ENCODE measurements at places on chromosomes 11 and 22.

DNA sequence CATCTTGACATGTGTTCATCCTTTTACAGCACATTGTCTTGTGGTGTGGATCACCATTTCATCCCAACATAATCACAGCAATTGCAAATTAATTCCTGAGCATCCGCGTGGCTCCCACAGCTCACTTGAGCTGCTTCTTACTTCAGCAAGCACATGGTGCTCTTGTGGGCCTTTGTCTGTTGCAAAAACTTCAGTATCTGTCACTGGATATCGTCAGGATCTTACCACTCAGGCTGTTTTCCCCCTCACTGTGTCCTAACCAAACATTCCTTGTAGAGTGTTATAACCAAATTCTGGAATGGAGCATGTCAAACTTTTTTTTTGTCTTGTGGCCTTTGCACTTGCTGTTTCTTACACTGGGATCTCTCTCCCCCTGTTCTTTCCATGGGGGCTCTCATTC, 683.1 kb upstream of the ARHGAP42 start:
- no peak for DNase-seq

DNA sequence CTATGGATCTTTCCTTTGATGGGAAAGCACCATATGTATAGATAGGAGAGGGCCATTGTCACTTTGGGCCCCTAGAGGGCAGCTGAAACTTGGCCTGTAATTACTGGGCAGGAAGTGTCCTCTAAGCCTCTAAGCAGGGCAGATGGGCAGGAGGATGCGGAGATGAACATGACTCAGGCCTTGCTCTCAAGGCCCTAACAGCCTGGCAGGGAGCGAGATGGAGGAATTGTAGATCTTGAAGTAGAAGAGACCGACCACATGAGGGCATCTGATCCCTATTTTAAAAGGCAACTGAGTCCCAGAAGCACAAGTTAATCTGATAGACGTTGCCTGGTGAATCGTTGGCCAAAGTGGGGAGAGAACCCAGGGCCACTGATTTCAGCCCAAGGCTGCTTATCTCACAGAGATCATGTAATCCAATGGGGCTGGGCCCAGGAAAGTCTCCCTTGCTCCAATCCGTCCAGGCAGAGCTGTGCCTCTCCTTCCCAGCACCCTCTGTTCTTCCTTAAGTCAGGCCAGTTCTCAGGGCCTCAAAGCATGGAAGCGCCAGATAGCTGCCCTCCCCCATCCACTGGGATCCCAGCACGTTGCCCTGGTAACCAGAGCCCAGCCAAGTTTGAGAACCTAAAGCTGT, 2.5 kb upstream of the SEPTIN3 start:
- DNase-seq: no peak

DNA sequence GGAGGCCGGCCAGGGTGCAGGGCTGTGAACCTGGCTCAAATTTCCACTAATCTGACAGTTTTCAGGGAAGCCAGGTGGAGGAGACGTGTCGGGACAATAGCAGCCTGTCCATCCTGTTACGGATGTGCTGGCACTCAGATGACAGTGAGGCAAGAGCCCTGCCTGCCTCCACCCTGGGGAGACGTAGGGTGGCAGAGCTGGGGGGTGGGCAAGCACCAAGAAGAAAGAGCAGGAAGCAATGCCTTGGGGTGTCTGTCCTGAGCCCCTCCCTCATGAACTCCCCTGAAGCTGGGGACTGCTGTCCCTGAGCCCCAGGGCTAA, 10.0 kb upstream of the TRIM29 start:
- DNase-seq: no peak

DNA sequence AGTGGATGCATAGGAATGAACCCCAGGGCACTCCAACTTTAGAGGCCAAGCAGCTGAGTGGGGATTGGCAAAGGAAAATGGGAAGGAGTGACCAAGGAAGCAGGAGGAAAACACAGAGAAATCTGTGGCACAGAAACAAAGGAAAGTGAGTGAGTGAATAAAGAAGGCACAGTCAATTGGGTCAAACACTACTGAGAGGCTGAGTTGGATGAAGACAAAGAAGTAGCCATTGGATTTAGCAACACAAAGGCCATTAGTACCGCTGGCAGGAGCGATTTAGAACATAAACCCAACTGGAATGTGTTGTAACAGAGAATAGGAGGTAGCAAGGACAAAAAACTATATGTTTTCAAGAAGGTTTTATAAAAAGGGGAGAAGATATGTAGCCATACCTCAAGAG, 6.6 kb upstream of the NXPE1 start:
- no peak for DNase-seq

DNA sequence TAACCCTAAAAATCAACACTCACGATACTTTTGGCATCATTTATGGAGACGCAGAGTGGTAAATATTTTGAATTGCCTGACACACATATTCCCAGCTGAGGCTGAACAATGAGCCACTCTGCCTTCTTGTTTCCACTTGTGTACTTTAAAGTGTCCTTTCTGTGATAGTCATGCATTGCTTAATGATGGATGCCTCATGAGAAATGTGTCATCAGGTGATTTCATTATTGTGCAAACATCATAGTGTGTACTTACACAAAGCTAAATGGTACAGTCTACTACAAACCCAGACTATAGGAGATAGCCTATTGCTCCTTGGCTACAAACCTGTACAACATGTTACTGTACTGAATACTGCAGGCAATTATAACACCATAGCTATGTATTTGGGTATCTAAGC, 44.2 kb downstream of the MRE11 start:
- DNase-seq: no peak

GRCh38 chr11:126718276-126718675, 282.3 kb downstream of the KIRREL3 start:
- no peak for DNase-seq

- DNase-seq: no peak
These were observed 36.7 kb downstream of the ELF5 start for GRCh38 chr11:34476849-34477248.

GRCh38 chr22:49687786-49688515, 139.7 kb downstream of the BRD1 start:
- DNase-seq: no peak

- no peak for DNase-seq
These were observed 5.1 kb downstream of the TSPAN18 start for GRCh38 chr11:44731685-44732430.

DNA sequence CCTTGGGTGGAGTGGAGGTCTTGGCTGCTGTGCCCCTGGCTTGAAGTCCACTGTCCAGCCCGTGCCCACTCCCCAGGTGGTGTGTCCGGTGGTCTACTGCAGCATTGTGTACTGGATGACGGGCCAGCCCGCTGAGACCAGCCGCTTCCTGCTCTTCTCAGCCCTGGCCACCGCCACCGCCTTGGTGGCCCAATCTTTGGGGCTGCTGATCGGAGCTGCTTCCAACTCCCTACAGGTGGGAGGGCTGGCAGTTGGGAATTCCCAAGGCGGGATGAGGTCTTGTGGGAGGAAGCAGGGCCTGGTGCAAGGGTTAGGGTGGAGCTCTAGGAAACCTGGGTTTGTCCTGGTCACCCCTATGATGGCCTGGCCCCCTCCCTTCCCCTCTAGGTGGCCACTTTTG, 8.4 kb upstream of the NLRX1 start:
- no peak for DNase-seq

DNA sequence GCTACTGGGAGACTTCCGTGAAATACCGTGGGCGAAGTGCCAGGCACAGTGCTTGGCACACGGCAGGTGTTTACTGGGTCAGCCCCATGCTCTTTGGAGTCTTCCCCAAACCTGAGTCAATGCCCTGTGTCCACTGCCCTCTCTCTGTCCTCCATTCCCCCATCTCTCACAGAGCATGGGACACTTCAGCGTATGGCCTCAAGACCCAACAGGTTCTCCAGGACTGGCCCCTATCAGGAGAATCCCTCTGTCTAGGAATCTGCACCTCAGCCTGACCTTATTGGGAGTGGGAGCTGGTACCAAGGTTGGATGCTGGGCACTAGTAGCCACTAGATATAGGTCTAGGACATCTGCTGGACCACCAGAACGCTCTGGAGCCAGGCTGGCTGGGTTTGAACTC, 67.2 kb upstream of the LMO1 start:
- no peak for DNase-seq

GRCh38 chr11:63165706-63166310, 21.8 kb upstream of the SLC22A24 start:
- no peak for DNase-seq

DNA sequence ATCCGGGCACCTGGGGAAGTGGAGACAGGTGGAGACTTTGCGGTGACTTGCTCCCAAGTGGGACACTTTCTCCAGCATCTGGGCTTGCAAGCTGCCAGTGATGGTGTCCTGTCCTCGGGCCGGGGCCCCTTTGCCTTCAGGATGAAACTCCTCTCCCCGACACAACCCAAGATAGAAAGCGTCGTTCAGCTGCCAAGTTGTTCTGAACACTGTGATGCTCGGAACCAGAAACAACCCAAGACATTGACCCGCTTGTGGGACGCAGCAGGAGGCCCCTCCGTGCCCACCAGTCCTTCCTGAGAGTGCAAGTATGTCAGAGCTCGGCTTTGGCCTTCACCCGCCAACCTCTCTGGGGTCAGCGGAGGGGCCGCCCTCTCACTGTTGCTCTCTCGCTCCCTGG, 31.3 kb downstream of the LINC01488 start:
- DNase-seq: no peak

- DNase-seq: no peak
These were observed 89.4 kb downstream of the CD44 start for GRCh38 chr11:35228328-35228725.

GRCh38 chr11:94675239-94675638, 92.9 kb upstream of the AMOTL1 start:
- DNase-seq: no peak

DNA sequence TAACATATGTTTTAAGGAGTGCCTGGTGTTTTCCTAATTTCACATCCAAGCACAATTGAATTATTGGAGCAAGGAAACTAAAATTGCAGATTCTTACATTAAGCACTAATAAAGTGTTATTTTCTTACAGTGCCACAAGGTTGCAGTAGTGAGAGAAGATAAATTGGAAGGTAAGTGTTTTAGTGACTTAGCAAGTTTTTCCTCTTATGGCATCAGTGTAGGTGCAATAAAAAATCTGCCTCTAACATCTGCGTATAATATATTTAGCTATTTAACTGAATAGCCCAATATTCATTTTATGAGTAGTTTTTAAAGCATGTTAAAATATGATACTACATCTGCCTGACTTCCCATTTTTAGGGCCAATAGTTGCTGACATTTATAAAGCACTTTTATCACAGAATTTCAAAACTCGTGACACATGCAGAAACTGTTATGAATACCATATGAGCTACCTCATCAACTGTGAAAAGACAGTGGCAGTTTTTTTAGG, 19.0 kb downstream of the POLD3 start:
- no peak for DNase-seq

DNA sequence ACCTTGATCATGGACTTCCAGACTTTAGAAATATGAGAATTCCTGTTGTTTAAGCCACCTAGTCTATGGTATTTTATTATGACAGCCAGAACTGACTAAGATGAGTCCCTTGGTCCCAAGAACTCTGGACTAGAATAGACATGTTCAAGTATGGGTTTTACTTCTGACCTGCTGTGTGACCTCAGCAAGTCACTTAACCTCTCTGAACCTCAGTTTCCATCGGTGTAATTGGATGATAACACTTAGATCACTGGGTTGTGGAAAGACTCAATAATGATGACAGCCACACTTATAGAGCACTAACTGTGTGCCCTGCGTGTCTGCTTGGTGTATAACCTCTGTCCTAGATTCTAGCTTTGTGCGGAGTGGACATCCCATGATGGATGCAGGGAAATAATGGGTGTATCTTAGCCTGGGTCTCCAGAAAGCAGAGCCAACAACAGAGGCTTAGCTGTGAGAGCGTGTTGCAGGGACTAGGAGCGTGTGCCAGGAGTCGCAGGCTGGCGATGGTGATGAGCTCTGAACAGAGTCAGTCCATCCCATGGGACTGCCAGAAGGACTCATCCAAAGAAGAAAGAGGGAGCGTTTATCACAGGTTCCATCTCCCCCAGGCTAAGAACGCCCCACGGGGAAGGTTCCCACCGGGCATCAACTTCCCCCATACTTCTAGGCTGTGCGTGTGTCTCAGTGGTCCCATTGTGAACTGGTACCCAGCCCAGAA, 93.2 kb upstream of the TP53I11 start:
- no peak for DNase-seq

GRCh38 chr11:80846442-80846841, 1405.6 kb upstream of the TENM4 start:
- no peak for DNase-seq

All from activated CD4-positive, alpha-beta T cell treated with anti-CD3 and anti-CD28 coated beads for 1 hour (primary cell).